ENCODE measurements at places on chromosomes 5 and 9.

DNA sequence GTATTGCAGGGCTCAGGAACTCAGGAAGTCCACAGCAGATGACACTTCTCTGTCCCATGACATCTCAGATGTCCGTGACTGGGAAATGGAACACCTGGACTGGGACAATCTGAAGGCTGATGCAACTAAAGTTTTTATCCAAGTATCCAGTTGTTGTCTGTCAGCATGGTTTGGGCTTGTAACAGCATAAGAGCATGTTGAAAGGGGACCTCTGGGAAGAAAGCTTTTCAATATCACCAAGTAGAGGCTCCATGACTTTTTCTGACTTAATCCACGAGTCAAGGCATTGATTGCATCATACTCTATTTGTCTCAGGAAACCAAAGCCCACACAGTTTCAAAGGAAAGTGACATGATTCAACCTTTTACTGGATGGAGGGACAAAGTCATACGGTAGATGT lies 807.7 kb downstream of the MTRR start:
- no peak for DNase-seq

- no peak for DNase-seq
These were observed 17.8 kb upstream of the GLIS3 start for GRCh38 chr9:4317681-4318080.

DNA sequence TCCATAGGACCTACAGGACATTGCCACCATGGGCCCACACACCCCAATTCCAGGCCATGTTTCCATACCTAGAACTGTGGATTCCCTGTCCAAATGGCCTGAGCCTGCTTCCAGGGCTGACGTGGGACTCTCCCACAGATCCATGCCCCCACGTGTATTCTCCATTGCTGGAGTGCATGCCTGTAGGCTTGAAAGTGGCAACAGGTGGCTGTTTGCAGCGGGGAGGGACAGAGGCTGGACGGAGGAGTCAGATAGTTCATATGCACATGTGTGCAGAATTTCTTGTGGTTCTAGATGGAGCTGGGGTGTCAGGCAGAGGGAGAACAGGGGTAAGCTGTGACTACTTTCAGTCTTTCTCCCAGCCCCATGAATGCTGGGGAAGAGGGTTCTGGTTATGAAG lies 285.7 kb upstream of the ANKRD55 start:
- DNase-seq: no peak

- DNase-seq: no peak
These were observed 4.7 kb upstream of the PPP1R26 start for GRCh38 chr9:135474915-135475314.

- DNase-seq: no peak
These were observed 7.6 kb downstream of the RAB24 start for GRCh38 chr5:177295924-177296323.

DNA sequence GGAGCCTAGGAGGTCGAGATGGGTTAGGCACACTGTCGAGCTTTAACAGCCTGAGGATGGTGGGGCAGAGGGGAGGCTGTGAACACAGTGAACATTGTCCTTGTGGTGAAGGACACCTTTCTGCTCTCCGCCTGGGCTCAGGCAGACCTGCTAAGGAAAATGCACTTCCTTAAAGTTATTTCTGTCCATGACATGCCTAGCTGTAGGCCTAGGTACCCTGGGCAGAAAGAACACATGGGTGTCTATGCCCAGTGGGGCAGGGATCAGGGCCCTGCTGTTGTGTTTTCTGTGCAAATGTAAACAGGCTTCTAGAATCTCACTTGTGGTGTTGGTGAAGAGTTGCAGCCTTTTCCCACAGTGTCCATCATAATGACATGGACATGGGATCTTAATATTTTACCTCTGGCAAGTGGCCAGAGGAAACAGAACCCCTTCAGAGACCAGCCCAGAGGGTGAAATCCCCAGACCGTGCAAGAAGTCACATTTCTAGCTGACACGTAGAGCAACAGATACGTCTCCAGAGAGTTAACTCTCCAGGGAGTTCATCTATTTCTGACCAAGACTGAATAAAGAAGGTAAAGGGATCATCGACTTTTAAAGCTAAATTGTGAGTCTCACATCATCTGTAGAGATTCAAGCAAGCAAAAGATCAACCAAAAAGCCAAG lies 79.2 kb downstream of the C9orf152 start:
- DNase-seq: no peak

GRCh38 chr5:10768328-10768899 lies 7.4 kb upstream of the DAP start:
- no peak for DNase-seq

- peak; percentile 43 for DNase-seq
These were observed at the start of gene PDCD1LG2 for GRCh38 chr9:5510360-5510931. Gene PDCD1LG2, plus strand, starts transcription at chr9:5510531. Its CDS starts 12,016 bp downstream, at chr9:5522547.

GRCh38 chr5:51242456-51242855 lies 140.8 kb upstream of the ISL1 start:
- DNase-seq: no peak

DNA sequence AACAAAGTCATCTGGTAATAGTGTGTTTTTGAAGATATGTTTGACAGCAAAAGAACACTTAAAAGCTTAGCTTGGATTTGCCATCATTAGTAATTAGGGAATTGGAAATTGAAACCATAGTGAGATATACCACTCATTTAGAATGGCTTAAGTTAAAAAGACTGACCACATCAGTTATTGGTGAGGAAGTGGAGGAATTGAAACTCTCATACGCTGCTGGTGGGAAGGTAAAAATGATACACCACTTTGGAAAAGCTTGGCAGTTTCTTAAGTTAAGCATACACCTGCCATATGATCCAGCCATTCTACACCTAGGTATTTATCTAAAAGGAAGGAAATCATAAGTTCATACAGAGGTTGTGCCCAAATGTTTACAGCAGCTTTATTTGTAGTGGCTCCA lies 213.2 kb downstream of the TRIO start:
- DNase-seq: no peak

GRCh38 chr9:118961857-118962256 lies 407.4 kb downstream of the BRINP1 start:
- peak; percentile 92 for DNase-seq

GRCh38 chr5:37598733-37599132 lies 219.6 kb downstream of the WDR70 start:
- DNase-seq: no peak

- no peak for DNase-seq
These were observed 3.7 kb downstream of the ARRDC3 start for GRCh38 chr5:91379246-91379913.

DNA sequence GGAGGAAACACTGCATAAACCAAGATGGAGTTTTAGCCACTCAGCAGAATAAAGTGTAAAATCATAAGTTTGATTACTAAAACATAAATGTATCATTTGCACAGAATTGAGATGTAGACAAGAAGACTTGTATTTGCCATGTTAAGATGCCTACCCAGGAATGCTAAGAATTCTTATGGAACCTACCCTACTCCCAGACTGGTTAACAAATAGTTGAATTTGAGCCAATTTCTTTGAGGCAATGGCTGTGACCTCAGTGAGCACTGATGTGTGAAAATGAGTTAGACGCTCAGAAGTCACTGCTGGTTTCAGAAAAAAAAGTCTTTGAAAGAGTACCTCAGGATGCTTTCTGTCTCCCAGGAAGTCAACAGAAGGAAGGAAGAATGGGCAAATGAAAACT lies 95.6 kb downstream of the ESM1 start:
- DNase-seq: peak; percentile 87

GRCh38 chr5:22316294-22316693 lies 536.9 kb downstream of the CDH12 start:
- no peak for DNase-seq

- DNase-seq: no peak
These were observed 76.2 kb upstream of the TMED7 start for GRCh38 chr5:115702025-115702424.

- no peak for DNase-seq
These were observed 1.7 kb downstream of the NELFB start for GRCh38 chr9:137256856-137257255.

DNA sequence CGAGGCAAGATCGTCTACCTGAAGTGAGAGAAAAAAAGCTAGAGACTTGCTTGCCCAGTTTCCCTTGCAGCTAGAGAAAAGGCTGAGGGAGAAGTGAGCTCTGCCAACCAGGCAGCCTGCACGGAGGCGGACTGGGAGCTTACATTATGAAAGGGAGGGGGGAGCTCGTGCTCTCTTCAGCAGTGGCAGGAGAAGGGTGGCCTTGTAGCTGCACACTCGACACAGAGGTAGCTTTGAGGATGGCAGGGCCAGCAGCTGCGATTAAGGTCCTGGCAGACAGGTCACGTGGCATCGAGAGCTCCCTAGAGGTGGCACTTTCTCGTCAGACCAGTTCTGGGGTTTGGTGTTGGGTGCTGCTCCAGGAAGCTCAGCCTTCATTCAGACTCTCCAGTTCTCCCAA lies 26.7 kb downstream of the APBA1 start:
- no peak for DNase-seq

GRCh38 chr9:104326912-104327311 lies 177.2 kb upstream of the OR13F1 start:
- DNase-seq: no peak

- peak; percentile 80 for DNase-seq
These were observed 84.0 kb downstream of the ZFAND5 start for GRCh38 chr9:72280913-72281500.

DNA sequence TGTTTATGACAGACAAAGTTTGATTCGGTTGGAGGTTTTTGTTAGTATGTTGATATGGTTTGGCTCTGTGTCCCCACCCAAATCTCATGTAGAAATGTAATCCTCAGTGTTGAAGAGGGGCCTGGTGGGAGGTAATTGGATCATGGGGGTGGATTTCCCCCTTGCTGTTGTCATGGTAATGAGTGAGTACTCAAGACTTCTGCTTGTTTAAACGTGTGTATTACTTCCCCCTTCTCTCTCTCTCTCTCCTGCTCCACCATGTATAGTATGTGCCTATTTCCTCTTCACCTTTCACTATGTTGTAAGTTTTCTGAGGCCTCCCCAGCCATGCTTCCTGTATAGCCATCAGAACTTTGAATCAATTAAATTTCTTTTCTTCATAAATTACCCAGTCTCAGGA lies 415.1 kb downstream of the HCN1 start:
- DNase-seq: no peak

DNA sequence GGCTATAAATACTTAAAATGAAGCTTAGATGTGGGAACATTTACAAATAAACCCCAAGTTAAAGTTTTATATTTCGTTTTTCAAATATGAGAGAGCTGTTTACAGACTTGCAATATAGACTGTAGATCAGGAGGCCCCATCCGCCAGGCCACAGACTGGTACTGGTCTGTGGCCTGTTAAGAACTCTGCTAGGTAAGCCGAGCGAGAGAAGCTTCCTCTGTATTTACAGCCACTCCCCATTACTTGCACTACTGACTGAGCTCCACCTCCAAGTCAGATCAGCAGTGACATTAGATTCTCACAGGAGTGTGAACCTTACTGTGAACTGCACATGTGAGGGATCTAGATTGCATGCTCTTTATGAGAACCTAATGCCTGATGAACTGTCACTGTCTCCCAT lies 561.4 kb upstream of the FAM174A start:
- DNase-seq: no peak

- DNase-seq: no peak
These were observed 536.8 kb downstream of the BNC2 start for GRCh38 chr9:16333691-16334090.

DNA sequence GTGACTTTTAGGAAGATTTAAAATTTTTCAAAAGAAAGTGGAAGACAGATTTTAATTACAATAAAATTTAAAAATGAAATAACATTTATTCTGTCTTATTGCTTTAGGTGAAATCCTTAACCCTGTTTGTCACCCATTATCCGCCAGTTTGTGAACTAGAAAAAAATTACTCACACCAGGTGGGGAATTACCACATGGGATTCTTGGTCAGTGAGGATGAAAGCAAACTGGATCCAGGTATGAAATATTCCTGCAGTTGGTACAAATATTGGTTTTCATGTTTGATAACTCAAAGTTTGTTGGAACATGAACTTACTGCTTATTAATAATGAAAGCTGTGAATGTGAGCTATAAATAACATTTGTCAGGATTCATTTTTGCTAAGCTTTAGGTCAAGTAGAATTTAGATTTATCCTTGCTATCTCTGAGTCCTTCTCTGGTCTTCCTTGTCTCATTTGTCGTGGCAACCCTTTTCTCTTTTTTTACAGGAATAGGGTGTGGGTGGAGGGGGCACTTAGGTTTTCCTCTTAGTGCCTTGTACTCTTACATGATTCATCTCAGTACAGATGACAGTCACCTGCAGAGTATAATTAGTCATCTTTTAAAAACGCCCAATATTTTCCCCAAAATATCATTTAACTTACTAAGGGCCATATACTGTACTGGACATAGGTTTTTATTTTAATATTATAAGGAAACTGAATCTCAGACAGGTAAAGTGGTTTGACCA lies 95.3 kb upstream of the RASGRF2 start:
- no peak for DNase-seq

- DNase-seq: no peak
These were observed 546.0 kb upstream of the GRAMD2B start for GRCh38 chr5:125877248-125877647.

GRCh38 chr9:77375956-77376532 lies 198.7 kb downstream of the VPS13A start:
- DNase-seq: no peak

GRCh38 chr9:37329576-37329975 lies 92.9 kb upstream of the GRHPR start:
- peak; percentile 3 for DNase-seq

- DNase-seq: peak; percentile 54
These were observed 11.7 kb downstream of the NIPAL4 start for GRCh38 chr5:157471709-157472108.

DNA sequence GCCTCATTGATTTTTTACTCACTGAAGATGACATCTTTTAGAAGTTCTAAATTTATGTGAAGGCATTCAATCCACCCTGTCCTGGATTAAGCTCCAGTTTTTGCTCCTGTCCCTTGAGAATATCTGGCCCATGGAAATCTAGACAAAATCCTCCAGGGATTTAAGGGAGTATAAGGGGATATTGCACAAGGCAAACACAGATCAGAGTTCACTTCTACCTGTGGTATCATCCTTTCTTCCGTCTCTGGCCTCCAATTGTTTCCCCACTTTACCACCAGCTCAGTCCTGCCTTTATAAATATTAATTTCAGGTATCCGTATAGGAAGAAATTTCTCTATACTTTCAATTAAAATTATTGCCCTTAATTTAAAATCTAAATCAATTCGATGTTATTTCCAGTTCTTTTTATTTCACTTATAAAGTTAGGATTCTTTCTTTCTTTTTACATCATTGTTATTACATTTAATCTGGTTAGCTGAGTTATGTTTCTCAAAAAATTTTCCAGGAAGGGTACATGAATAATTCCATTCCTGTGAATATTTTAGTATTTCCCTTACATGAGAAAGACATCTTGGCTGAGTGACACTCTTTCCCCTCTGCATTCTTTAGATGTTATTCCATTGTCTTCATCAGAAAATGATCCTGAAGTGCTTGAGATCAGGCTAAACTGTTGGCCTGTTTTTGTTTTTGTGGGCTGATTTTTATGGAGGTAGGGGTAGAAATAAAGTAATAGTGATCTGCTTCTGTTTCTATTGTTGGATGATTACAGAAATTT lies 194.3 kb upstream of the MAP3K1 start:
- peak; percentile 54 for DNase-seq

- DNase-seq: no peak
These were observed 107.3 kb downstream of the ZDHHC21 start for GRCh38 chr9:14585730-14586473.

DNA sequence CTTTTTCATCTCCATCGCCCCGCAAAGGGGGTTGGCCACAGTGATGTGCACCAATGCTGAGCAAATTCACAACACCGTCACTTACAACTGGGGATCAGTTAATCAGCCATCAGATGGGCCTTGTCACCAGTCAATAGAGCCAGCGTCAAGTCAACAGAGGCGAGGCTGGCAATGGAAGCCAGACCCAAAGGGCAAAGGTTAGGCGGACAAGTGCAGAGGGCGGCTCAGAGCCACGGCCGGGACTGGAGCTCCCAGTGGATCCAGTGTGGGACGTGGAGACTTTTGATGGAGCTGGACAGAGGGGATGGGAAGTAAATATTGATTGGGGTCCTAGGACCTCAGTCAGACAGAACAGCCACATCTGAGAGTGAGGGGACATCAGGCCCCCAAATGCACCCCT lies 45.7 kb downstream of the DUSP1 start:
- DNase-seq: no peak
